Stimulated activated CD8-positive, alpha-beta memory T cell treated with anti-CD3 and anti-CD28 coated beads, Interleukin-4, amount 100 ng/mL, for 4 hours (primary cell): ENCODE measurements at places on chromosomes 16 and 17.

DNA sequence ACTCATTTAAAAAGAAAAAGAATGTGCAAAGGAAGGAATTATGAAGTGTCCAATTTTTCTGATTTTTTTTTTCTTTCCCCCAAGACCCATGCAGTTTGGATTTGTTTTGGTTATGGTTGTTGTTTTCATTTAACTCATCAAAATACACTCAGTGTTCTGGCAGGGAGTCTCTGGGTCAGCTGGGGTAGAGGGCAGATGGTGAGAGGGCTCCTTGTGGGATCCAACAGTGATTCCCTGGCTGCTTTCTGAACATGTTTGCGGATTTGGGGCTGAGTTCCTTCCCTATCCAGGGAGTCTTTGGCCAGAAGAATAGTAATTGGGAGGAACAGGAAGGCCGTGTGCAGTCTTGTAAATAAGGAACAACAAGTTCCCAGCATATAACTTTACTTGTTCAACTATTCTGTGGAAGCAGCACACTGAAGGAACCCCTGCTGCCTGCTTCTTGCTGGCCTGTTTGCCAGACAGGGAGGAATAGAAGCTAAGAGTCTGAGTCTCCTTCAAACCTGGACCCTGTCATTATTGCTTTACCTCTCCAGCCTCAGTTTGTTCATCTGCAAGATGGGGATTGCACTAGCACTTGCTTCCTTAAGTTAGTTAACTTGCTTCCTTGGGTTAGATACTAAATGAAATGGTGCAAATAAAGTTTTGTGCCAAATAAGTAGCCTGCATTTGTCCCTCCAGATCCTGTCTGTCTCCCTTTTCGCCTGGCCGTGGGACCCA lies 32.1 kb downstream of the C17orf67 start:
- no peak for DNase-seq

DNA sequence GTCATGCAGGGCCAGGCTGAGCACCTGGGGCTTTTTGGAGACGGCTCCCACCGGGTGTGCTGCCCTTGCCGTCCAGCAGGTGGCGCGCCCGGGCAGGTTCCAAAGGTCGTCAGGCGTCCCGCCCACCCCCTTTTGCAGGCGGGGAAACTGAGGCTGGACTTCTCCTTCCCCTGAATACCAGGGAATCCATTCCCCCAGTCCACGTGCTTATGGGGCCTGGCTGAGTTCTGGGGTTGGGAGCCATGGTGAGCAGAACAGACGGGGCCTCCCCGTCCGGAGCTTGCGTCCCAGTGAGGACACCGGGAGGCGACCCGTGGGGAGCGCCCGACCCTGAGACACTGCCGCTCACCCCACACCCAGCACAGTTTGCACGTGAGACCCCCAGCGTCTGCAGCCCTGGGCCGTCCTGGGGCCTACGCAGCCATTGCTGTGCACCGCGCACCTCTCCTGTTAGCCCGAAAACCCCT lies 51.8 kb upstream of the JPH3 start:
- peak; percentile 23 for DNase-seq

GRCh38 chr17:73600103-73600871 lies 44.0 kb downstream of the SDK2 start:
- DNase-seq = no peak

- no peak for DNase-seq
Measured at GRCh38 chr17:53659181-53659580, 163.5 kb upstream of the KIF2B start.

DNA sequence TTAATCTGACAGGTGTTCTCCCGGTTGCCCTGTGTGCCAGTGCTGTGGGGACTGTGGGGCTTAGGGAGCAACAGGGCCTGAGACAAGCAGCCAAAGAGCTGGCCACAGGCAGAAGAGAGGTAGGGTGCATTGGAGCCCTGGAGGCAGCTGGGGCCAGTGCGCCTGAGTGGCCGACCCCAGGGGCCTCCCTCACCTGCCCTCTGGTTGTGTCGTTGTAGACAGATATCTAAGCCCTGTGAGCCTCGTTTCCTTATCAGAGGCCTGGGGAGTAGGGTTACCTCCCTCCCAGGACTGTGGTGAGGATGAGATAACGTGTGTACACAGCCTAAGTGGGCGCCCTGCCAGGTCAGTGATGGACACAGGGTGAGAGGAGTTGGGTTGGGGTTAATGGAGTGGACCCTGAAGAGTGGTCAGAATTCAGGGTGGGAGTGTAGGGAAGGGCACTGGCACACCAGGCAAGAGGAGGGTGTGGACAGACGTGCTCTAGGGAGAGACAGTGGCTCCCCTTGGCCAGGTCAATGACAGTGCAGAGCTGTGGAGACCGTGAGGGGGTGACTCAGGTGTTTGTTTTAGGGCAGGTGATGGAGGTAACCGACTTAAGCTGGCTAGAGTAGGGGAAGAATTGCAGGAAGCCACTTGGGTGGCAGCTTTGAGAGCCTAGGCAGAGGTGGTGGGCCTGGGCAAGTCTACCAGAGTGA lies 3.4 kb downstream of the NARF start:
- DNase-seq = no peak

DNA sequence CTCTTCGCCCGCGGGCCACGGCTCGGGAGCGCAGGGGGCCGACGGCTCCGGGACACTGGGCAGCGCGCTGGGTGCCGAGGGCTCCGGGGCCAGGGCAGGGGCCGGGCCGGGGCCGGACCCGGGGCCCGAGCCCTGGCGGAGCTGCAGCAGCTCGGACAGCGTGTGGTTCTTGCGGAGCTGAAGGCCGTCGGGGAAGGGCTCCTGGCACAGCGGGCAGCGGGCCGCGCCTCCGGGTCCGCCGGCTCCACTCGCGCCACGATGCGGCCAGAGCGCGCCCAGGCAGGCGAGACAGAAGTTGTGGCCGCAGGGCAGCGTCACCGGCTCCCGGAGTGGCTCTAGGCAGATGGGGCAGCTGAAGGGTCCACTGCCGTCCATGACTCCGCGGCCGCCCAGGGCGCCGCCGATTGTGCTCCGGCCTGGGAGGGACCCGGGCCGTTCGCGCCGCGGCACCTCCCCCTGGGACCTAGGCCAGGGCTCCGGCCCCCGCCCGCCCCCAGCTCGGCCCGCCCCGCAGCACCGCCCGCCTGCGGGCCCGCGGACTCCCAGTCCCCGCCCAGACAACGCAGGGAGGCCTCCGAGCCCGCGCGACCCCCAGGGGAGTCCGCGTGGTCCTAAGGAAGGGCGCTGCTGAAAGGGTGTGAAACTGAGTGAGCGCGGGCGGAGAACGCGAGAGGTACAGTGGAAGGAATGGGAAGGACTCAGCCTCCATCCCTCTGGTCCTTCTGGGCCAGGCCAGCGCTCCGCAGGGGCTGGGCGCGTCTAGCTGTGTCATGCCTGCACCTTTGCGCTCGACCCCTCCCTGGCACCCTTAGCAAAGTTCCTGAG lies at the start of gene TRIM47:
TRIM47 (minus strand) TSS at position 408 of the 825 bp plus-strand sequence; CDS start at position 375, 33 bp downstream.
- no peak for DNase-seq

DNA sequence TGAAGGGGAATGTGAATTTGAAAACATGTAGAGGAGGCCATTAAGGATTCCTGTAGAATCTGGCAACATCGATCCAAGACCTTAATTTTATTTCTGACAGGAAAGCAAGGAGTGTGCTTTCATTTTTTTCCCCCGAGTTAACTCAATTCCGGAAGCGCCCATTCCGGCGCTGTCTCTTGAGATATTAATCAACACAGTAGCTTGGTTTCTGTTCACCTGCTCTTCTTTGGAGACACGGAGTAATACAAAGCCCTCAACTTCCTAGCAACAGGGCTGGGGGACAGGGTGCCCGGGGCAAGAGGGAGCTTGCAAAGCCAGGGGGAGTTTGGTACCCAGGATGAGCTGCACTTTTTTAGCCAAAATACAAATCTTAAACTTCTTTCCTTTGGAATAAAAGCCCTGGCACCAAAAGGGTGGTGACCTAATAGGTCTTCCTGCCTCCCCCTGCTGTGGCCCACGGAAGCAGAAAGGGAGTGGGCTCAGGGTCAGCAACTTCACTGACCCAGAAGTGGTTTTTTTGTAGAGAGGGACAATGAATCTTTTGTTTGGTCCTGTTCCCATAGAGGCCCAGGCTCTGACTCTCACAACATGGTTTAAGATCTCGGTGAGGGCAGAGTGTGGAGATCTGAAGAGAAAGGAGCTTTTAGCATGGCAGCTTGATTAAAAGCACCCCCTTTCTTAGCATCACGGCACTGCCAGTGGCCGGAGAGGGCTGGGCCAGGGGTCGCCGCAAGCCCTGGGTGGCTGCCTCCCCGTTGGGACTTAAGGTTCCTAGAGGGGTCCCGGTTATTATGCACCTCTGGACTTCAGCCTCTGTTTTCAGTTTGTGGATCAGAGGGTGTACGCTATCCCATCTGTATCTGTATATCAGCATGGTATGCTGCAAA lies 207.3 kb downstream of the CCDC182 start:
- no peak for DNase-seq

- DNase-seq = no peak
Measured at GRCh38 chr17:61412860-61413660, 13.4 kb downstream of the TBX2 start.

DNA sequence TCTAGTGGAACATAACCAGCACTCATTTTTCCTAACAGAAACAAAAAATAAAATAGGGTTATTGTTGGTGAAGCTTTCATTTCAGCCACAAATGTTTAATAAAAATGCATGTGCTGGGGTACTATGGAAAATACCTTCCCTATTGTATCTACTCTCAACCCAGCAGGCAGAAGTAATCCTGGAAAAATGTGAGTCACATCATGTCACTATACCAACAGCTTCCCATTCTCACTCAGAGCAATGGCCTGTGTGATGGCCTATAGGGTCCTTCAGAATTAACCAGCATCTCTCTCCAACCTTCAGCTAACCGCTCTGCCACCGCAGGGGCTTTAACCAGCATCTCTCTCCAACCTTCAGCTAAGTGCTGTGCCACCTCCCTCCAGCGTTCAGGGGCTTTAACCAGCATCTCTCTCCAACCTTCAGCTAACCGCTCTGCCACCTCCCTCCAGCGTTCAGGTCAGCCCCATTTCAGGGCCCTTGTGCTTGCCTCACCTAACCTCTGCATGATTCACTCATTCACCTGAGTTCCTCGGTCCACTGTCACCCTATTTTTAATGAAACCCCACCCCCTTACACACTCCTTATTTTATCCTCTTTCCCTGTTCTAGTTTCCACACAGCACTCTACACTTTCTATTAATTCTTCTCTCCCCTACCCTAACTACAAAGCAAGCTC lies 34.0 kb downstream of the UBE2G1 start:
- DNase-seq = no peak

DNA sequence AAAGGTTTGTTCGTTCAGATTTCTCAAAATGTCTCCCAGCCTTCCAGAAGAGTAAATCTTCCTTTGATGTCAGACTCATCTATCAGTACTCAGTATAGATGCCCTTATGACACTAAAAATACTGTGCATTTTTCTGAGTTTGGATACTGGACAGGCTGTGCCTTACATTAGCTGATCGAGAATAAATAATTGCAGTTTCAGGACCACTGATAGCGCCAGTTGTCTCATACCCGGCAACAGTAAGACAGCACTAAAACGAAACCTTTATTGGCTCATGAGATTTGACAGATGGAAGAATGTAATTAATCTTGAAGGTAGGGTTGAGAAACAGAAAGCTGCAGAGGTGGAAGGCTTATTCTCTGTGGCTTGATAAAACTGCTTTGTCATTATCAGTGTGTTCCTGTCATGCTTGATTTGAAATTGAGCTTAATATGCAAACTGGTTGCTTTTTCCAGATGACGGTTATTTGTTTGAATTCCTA lies 1.2 kb downstream of the ATP6V0A1 start:
- no peak for DNase-seq

- DNase-seq = no peak
Measured at GRCh38 chr16:50151756-50152155, 1.4 kb upstream of the TENT4B start.

GRCh38 chr17:64155129-64155528 lies 25.2 kb upstream of the ERN1 start:
- no peak for DNase-seq

DNA sequence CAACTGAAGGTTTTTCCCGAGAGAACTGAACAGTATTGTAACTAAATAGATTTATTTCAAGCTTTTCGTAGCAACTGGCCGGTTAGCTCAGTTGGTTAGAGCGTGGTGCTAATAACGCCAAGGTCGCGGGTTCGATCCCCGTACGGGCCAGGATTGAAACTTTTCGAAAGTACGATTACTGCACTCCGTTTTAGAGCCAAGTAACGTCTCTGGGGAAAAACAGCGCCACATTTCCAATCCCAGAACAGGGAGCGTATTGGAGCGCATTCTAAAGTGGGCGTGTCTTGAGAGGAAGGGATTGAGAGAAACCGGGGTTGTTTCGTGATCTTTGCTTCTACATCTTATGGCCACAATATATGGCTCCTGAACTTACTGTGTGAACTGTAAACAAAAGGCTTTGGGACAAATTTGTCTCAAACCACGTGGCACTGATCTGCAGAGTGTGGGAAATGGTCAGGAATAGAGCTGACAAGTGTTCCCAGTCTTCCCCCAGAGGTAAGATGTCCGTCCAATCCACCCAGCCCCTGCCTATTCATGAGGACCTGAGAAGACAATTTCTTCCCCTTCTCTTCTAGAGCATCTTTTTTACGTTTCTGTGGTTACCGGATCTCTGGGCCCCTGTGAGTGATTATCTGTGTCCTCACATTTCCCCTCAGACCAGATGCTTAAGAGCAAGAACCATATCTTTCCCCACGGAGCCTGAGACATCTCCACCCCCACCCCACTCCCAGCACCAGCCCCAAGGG lies 2.3 kb downstream of the BORCS6 start:
- peak; percentile 92 for DNase-seq

DNA sequence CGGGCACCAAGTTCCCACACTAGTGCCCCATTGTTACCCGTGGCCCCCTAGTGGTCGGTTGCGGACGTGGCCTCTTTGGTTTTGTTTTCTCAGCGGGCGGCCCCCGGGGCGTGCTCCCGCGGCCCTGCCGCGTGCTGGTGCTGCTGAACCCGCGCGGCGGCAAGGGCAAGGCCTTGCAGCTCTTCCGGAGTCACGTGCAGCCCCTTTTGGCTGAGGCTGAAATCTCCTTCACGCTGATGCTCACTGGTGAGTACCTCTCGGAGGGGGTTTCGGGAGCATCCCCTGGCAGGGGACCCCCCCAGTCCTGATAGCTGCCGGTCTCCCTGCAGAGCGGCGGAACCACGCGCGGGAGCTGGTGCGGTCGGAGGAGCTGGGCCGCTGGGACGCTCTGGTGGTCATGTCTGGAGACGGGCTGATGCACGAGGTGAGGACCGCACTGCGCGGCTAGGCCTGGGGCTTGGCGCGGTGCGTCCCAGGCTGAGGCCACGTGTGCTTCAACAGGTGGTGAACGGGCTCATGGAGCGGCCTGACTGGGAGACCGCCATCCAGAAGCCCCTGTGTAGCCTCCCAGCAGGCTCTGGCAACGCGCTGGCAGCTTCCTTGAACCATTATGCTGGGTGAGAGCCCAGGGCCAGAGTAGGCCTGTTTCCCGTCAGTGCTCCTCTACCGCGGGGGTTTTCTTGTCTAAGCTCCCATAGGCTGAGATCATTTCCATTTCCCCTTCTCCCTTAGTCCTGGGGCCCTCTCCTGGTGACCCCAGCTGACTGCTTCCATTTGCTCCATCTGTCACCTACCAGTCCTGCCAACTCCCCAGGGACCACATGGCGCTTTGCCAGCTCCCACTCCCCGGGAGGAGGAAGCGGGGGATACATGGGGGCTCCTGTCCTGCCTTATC lies 1.7 kb downstream of the SPHK1 start:
- DNase-seq = peak; percentile 67

- DNase-seq = no peak
Measured at GRCh38 chr17:40017422-40018080, 2.3 kb downstream of the CSF3 start.
